GM10248 (cell line): ENCODE measurements at places on chromosomes 2 and 18.

DNA sequence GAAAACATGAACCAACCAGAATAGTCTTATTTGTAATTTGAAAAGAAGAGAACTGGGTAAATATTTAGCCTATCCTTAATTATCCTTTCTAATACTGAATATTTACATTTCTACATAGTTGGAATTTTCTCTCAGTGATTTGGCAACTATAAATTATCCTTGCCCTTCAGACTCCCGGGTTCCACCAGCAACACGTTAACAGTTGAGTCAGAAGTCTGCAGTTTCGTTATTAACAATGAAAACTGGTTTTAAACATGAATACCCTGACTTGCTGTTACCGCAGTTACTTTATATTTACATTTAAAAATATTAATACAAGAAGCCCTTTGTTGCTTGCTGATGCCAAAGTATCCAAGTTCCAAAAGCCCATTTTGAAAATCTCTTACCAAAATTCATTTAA lies 673.0 kb downstream of the ARHGAP15 start:
- peak; percentile 15 for DNase-seq

- no peak for DNase-seq
Observed at GRCh38 chr2:235634435-235635158, 140.8 kb downstream of the AGAP1 start.

- no peak for DNase-seq
Observed at GRCh38 chr2:171433763-171434012, at the start of gene METTL8. METTL8 (minus strand) TSS chr2:171433990; CDS start chr2:171392185, 41,805 bp downstream.

DNA sequence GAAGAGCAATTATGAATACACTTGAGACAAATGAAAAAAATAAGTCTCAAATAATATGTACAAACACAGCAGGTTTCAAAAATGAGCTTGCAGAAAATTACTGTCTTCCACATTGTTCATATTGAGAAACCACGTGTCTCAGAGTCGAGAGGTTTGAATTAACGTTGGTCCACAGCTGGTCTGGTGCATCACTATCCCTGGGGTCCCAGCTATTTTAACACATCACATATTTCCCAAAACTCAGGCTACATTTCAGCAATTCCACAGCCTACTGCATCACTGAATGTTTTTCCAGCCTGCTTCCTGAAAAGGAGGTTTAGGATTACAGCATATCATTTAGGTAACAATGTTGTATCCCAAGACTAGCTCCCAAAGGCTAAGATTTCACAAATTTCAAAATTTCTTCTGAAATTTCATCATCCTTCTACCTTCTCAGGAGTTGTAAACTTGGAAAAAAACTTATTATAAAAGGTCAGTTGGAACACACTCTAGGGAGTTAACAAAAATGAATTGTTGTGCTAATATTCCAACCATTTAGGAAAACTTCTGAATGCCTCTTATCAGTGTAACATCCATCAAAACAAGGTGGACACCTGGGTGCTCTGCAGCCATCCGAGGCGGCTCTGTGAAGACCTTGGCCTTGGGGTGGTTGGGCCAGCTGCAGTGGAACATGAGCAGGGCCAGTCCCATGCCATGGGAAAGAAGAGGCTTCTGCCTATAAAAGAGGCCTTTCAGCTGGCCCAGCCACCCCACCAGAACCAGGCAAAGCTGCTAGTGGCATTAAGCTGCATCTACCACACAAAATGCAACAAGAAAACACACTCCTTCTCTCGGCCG lies 198.1 kb upstream of the RBBP8 start:
- DNase-seq, result no peak

DNA sequence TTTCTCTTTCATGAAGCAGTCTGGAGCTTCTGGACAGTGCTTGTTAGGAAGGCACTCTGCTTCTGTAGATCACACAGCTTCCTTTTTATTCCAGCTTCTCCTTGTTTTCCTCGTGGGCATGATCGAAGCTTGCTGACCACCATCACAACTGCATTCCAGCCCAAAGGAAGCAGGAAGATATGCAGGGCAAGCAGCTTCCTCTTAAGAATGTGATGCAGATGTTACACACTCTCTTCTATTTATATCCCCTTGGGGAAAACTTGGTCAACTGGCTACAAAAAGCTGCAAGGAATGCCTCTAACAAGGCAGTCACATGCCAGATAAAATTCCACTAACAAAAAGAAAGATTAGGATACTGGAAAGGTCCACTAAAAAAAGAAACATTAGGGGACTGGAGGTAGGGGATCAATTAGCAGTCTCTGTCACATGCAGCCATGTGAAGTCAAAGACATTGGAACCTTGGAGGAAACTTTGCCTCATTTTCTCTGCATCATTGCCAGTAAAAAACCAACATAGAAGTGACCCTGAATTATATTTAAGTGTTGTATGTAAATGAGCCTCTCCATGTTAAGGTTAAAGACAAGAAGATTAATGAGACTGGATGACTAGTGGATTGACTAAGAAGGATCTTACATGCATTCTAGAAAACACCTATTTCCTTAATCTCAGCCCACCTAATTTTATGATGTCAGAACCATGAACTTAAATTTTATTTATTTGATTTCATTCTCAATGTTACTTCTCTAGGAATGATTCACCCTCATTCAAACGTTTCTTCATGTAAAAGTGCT lies 98.3 kb downstream of the NAB1 start:
- no peak for DNase-seq

- DNase-seq, result peak; percentile 45
Observed at GRCh38 chr18:74796841-74797576, 199.3 kb downstream of the ZNF407 start.

- peak; percentile 80 for DNase-seq
Observed at GRCh38 chr2:231672617-231673347, 35.5 kb upstream of the PTMA start.
